ENCODE measurements at places on chromosomes 16 and 17.
A peak's percentile ranks its signal among the peaks of the same experiment; 100 is the strongest.

DNA sequence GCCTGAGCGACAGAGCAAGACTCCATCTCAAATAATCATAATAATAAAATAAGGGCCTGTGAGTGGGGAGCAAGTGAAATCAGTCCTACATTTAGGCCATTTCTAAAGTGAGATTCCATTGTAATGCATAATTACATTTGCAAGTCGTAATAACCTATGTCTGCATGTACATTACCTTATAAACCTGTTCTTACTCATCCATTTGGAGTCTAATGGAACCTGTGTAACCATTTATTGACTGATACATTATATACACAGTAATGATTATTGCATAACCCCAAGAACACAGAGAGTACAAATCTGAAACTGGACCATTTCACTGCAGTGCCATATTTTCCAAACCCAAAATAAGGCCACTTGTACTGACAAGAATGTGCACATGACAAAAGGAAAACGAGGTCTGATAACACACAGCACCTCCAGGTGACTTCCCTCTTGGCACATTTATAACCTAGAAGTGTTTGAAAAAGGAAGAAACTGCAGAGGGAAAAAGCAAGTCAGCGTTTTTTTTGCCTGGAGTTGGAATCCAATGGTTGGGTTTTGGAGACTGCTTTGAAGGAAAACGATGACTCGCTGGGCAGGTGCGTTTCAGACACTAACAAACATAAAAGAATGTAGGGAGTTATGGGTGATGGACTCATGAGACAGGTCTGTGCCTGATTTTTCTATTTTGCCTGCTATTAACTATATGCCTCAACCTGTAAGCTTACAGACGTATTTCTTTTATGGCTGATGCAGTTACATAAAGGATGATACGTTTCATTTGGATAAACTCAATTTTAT, 63.6 kb upstream of the KIFC3 start:
- DNase-seq, result no peak

DNA sequence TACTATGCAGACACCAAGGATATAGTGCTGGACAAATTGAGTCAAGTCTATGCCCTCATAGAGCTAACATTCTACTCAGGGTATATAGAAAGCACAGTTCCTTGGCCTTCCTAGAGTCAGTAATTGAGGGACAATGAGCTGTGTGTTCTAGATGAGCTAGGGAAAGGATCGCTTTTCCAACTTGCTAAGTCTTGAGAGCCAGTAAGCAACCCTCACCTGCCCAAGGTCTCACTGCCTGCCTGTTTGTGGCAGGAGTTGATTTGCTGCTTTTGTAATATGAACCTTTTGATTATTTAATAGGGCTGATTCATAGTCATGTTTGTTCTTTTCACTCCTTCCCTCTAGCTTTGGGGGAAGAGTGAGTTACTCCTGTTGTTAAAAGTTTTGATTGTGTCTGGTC, 6.5 kb downstream of the DDX42 start:
- no peak for DNase-seq

DNA sequence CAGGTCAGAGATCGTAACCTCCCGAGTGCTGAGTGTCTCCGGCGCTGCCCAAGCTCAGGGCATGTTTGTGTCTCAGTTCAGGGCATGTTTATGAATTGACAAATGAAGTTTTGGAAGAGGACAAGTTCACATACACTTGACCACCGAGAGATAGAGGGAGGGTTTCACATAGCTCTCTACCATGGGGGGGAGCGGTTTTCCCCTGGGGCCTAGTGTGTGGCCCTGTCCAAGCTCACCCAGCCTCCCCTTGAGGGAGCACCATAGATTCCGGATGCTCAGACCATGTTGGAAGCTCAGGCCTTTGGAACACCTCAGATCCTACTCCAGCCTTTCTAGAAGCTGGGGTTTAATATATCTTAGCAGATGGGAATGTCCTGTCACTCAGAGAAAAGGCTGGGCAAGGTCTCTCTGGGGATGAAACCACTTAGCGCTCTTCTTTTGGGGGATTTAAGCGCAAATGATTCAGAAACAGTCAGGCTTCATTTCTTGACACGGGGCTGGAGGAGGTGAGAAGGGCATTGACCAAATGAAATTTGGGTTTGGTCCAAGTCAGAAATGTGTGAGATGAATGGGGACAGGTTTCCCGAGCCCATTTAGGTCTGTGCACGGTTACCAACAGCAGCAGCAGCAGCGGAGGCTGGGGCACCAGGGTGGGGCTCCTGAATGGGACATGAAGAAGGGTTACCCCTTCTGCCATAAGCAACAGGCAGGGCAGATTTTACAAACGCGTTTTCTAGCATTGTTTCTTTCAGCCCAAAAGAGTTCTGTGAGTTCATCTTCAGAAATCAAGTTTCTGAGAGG, 96.6 kb downstream of the METRNL start:
- no peak for DNase-seq

GRCh38 chr17:3666516-3666915, 1.9 kb downstream of the TAX1BP3 start:
- no peak for DNase-seq

GRCh38 chr16:3767333-3767986, 50.1 kb upstream of the TRAP1 start:
- no peak for DNase-seq

DNA sequence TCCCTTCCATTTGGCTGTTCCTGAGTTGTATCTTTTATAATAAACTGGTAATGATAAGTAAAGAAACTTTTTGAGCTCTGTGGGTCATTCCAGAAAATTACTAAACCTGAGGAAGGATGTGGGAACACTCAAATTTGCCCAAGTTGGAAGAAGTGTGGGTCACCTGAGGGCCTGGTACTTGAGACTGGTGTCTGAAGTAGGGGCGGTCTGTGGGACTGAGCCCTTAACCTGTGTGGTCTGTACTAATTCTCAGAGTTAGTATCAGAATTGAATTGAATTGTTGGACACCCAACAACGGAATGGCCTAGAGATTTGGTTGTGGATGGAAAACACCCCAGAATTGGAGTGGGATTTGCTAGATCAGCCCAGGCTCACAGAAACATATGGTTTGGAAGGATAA, 43.1 kb downstream of the IKZF3 start:
- DNase-seq, result no peak

- DNase-seq, result no peak
Measured at GRCh38 chr17:64277831-64278562, 14.9 kb upstream of the TEX2 start.

DNA sequence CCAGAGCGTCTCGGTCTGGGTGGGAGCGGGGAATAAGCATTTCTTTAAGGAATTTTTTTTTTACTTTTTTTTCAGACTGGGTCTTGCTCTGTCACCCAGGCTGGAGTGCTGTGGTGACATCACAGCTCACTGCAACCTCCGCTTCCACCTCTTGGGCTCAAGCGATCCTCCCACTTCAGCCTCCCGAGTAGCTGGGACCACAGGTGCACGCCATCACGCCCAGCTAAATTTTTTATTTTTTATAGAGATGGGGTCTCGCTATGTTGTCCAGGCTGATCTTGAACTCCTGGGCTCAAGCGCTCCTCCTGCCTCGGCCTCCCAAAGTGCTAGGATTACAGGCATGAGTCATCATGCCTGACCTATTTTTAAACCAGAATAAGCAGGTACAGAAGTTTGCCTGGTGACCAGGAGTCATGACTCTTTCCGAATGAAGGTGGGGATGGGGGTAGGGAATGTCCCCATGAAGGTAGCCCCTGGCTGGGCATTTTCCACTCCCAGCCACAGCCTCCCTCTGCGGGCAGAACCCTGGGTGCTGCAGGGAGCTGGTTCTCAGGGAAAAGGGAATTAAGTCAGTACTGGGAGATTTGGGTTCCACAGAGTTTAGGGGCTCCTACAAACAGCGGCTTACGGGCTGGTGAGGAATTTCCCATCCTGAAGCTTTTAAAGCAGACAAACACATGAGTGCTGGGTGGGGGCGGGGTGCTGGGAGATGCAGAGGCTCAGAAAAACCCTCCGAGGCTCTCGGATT, 48.3 kb downstream of the TBC1D16 start:
- DNase-seq, result no peak

DNA sequence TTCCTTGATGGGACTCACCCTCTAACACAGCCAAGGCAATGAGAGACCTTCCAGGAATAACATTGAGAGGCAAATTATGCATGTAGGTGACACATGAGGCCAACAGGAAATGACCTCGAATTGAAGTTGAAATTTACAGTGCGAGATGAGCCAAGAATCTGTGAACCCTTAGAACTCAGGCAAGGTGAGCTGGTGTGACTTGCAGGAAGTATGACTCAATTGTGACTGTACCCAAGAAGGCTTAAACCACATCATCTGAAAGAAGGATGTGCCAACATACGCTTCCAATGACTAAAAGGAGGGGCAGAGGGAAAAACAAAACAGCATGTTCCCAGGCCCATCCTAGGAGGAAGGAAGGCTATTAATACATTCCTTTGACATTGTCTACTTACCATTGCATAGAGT, 44.8 kb downstream of the PITPNC1 start:
- DNase-seq, result peak; percentile 90

GRCh38 chr16:3536271-3536731, 35.5 kb downstream of the CLUAP1 start:
- DNase-seq, result peak; percentile 73

GRCh38 chr16:65415460-65415859, 293.6 kb upstream of the CDH11 start:
- DNase-seq, result peak; percentile 80

All from fibroblast of skin of right biceps (primary cell).